ENCODE measurements at places on chromosomes 12 and 14.
A peak's percentile ranks its signal among the peaks of the same experiment; 100 is the strongest.

GRCh38 chr14:35332517-35333263 lies 40.5 kb downstream of the PSMA6 start:
- DNase-seq: peak; percentile 24

GRCh38 chr14:92961567-92961855 lies 38.6 kb downstream of the CHGA start:
- DNase-seq: no peak

GRCh38 chr12:53196486-53196885 lies 10.6 kb downstream of the ITGB7 start:
- DNase-seq: no peak

DNA sequence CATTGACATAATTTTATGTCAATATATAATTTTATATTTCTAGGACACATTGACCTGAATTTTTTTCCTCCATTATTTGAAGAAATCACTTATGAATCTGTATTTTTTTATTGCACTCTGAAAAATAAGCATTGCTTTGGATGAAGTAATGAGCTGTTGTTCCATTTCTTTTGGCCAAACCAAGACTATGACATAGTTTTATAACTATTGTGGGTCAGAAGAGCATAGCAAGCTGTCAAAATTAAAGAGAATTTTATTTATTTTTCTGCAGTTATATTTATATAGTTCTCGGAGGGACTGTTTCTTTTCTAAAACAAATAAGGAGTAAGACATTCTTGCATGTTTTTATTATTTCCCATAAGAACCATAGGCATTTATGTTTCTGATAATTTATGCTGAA lies 8.5 kb downstream of the C12orf75 start:
- no peak for DNase-seq

DNA sequence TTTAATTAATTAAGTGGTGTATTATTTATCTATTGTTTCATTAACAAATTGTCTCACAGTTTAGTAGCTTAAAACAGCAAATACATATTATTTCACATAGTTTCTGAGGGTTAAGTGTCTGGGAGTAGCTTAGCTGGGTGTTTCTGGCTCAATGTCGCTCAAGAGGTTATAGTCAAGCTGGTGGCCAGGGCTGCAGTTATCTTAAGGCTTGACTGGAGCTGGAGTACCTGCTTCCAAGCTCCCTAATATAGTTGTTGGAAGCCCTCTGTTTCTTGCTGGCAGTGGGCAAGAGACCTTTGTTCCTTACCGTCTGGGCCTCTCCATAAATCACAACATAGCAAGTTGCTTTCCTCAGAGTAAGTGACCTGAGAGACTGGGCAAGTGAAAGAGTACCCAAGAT lies 66.6 kb downstream of the RAD51B start:
- DNase-seq: no peak

DNA sequence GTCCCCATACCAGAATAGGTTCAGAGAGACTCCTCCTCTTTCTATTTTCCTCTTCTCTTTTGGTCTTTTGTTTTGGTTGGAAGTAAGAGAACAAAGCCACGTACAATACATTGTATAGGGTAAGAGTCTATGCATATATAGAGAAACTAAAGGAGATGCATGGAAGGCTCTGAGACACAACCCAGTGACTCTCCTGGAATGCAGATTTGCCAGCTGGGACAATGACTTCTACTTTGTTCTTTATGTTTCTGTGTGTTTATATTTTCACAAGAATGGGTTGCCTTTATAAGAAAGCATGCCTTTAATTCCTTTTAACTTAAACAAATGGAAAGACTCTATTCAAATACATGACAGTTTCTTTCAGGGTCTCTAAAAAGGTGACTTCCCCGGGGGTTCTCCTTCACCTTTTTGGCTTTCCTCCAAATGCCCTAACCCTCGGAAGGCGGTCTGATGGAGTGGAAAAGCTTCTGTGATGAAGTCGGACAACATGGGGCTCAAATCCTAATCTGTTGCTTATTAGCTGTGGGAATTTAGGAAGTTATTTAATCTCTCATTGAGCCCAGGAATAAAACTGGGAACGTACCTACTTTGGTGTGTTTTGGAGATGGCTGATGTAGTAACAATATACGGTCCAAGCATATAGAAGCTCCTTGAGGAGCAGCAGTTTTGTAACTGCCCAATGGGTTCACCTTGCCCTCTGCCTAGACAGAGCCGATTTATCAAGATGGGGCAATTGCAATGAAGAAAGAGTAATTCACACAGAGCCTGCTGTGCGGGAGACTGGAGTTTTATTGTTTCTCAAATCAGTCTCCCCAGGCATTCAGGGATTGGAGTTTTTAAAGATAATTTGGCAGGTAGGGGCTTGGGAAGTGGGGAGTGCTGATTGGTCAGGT lies 9.1 kb upstream of the SERPINA1 start:
- no peak for DNase-seq

DNA sequence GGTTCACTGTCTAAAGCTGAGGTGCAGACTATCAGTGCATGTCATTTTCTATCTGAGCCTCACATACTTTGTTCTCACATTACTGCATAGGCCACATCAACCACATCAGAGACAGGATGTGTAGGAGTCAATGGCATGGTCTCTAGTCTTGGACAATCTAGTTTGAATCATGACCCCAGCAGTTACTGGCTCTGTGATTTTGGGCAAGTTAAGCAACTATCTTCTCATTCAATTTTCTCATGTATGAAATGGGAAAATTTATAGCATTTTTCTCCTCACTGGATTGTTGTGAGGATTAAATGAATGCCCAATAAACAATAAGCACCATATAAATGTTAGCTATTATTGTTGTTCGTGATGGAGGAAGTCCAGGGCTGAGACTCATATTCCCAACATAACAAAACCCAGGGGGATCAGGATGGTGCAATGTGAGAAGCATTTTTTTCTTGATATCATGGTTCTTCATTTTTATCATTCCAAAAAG lies 432.6 kb downstream of the LRIG3 start:
- DNase-seq: peak; percentile 83

GRCh38 chr12:89417246-89417977 lies 65.1 kb upstream of the DUSP6 start:
- DNase-seq: peak; percentile 57

DNA sequence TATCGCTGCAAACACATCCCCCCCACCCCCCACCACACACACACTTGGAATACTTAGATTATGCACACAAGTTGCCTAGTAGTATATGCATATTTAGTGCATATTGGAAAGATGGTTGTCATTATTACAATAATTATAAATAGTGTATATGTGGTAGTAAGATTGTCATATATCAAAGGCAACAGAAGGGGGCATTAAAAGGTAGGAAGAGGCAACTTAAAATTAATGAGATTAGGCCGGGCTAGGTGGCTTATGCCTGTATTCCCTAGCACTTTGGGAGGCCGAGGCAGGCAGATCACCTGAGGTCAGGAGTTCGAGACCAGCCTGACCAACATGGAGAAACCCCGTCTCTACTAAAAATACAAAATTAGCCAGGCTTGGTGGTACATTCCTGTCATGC lies 52.1 kb downstream of the GSC start:
- DNase-seq: peak; percentile 5

GRCh38 chr12:53179687-53180219 lies 769 bp upstream of the ZNF740 start:
- DNase-seq: no peak

DNA sequence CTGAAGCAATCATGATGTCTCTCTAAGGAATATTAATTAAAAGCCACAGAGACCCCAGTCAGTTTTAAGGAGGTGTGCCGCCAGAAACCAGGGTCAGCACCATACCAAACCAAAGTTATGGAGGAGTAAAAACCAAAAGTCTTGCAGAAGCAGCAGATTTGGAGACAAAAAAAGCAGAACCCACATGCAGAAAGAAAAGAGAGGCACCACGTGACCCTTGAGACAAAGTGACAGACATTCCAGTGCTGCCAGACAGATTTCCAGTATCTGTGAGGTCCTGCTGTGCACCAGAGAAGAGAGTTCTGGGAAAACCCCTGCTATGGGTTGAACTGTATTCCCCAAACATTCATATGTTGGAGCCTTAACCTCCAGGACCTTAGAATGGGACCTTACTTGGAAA lies 59.7 kb downstream of the CAPZA3 start:
- no peak for DNase-seq

DNA sequence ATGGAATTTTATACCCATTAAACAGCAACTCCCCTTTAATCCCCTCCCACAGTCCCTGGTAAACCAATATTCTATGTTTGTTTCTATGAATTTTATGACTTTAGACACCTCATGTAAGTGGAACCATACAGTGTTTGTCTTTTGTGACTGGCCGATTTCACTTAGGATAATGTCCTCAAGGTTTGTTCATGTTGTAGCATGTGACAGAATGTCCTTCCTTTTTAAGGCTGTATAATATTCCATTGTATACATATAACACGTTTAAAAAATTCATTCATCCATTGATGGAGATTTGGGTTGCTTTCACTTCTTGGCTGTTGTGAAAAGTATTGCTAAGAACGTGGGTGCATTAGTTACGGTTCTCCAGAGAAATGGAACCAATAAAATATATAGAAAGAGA lies 40.2 kb downstream of the ARF6 start:
- DNase-seq: no peak

GRCh38 chr14:75933712-75934296 lies 48.0 kb downstream of the TGFB3 start:
- DNase-seq: no peak

Measured in iris pigment epithelial cell (primary cell).